ENCODE measurements at places on chromosomes 7 and 10.

DNA sequence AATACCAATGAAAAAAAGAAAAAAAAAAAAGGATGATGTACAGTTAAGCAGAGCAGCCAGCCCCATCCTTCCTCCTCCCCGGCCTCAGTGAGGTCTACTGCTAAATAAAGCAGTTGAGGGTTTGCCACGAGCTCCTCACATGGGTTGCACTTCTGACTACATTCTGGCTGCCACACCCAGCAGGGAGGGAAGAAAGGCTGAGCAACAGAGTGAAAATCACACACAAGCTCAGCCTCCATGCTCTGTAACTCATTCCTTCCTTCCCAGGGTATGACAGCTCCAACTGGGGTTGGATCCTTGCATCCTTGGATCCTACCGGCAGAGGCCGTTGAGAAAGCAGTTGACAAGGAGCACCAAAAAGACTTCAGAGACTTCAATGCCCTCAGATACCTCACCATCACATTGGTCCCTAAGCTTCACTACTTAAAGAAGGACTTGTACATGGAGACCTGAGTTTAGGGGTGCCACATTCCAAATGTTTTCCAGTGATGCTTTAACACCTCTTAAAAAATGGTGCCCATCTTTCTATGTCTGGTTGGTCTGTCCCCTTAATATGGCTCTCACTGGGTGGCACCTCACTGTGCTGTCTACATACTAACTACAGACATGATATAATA lies 52.9 kb upstream of the PIK3CG start:
- no peak for DNase-seq

DNA sequence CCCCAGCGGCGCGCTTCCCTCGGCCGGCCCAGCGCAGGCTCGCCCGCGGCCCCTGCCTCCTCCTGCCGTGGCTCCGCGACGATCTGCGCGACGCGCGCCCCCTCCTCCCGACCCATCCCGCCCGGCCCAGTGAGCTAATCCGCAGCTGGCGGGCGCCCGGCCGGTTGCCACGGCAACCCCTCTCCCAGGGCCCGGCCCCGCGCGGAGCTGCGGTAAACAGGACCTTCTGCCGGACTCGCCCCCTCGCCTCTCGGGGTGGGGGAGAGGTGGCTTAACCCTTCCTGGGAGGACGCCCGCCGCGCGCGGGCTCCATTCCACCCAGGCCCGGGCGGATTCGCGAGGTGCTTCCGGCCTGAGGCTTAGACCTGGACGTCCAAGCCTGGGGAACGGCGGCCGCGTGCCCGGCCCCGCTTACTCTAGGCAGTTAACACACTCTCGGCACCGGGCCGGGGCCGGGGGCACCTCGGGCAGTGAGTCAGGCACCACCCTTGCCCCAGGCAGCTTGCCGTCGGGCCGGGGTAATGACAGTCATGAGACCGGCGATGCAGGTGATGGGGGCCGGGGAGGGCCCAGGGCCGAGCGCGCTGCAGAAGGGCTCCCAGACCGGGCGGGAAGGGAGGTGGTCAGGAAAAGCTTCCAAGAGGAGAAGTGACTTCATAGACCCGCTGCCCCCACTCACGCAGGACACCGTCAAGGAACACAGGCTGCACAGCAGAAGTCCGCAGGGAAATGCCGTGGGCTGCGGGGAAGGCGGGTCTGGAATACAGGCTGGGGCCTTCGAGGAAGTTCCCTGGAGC lies at the start of gene DENND2A:
Gene DENND2A (minus strand): TSS at position 87 of the 797 bp plus-strand sequence. CDS start 38,416 bp downstream, outside the sequence.
- DNase-seq: no peak

DNA sequence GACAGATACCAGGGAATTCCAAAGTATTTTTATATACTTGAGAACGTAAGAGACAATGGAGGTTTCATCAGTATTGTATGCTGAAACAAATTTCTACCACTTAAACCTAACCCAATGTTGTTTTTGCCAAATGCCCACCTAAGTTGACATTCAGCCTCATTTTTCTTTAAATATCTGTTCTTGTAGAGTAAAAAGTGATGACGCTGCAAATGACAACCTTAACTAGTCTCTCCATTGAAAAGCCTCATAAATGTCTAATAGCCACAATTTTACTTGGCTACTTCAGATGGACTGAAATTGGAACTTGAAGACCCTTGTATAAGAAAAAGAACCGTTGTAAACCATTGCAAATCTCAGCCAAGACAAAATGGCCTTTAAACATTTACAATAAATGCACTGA lies 176.9 kb downstream of the CRPPA start:
- no peak for DNase-seq

DNA sequence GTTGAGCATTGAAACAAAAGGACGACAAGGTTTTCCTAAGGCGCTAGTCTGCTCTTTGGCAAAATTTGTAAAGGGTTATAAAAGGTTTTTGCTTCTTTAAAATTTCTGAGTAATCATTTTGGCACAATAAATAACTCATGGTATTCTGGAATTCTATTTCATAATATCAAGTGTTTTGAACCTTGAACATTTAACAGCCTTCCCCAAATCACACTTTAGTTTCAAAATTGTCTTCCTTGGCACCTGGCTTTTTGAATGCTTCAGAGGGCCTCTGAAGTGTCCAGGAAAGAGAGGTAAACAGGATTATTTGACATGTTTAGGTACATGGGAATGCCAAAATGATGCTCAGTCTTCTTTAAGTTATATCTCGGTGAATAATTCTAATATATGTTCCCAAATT lies 220.8 kb downstream of the PHF14 start:
- no peak for DNase-seq

GRCh38 chr7:40843338-40843985 lies 708.7 kb downstream of the SUGCT start:
- no peak for DNase-seq

GRCh38 chr10:72746426-72747363 lies 54.8 kb downstream of the MCU start:
- DNase-seq: no peak

GRCh38 chr10:6539833-6540232 lies 40.2 kb downstream of the PRKCQ start:
- DNase-seq: no peak

GRCh38 chr10:369684-370448 lies 234.6 kb downstream of the ZMYND11 start:
- no peak for DNase-seq

GRCh38 chr10:92627845-92628480 lies 35.0 kb downstream of the KIF11 start:
- no peak for DNase-seq
